ENCODE measurements at places on chromosomes 2 and 18.

DNA sequence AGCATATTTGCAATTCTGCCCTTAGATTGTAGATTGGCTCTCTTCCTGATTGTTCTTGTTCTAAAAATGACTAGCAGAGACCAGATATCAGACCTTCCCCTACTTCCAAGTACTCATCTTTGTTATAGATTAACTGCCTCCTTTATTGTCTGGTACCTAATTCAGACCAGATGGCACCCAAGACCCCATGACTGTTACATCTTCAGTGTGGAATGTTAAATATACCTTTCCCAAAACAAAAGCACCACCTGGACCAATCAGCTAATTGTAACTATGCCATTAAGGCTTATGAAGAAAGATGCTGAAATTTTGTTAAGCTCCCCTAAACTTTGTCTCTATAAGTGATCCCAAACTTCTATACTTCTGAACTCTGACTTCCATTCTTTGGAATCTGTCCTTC, 12.0 kb upstream of the TFPI start:
- DNase-seq = no peak

- no peak for DNase-seq
Observed at GRCh38 chr18:25080211-25080610, 271.8 kb downstream of the ZNF521 start.

GRCh38 chr2:222430681-222431080, 6.3 kb downstream of the SGPP2 start:
- no peak for DNase-seq

- DNase-seq = no peak
Observed at GRCh38 chr2:220445429-220446105, 818.1 kb downstream of the SLC4A3 start.

DNA sequence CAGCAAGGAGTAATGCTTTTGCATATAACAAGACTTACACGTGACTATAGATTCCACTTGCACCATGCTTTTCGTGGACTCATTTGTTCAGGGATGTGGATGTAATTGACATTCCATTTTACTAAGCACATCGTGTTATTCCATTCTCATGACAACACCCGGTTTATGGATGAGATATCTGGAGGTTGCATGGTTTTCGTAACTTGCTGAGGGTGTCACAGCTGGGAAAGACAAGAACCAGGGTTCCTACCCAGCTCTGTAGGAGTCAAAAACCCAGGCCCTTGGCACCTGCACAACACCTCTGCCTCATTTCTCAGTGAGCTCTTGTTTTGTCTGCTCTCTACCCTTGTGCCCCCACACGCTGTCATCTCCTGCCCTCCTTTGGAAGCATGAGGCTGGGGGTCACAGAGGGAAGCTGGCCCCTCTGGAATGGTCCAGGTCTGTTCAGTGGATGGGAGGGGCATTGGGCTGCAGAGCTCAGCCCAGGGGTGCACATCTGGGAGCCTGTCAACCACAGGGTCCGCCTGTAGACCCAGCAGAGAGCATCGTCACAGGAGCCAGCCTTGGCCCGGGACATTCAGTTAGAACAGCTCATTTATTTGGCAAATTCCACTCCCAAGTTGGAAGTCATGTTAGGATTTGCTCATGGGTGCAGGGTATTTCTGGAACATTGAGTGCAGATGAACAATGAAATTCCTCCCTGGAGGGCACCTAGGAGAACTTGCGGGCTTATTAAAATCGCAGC, 120.1 kb upstream of the TWIST2 start:
- DNase-seq = no peak

DNA sequence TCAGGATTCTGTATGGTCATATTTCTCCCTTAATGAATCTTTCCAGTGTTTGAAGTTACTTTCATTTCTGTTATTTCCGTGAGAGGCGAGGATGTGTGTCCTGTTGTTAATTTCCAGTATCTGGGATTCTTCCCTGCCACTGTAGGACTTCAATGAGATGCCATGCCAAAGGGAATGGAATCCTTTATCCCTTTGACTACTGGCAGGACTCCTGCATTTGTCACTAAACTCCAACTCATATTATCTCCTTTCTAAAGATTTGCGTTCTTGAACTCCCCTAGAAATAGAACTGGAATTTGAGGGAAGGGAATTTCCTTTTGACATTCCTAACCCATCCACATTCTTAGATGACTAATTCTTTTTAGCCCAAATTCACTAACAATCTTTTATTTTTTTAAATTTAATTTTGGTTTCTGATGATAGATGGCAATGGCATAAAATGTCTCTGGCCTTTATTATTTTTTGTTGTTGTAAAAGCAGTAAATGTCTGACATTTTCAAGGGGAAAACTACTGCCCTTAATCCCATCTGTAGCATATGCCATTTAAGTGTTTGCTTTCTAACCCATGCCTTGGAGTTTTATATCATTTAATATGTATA, 87.8 kb upstream of the EML6 start:
- DNase-seq = no peak

DNA sequence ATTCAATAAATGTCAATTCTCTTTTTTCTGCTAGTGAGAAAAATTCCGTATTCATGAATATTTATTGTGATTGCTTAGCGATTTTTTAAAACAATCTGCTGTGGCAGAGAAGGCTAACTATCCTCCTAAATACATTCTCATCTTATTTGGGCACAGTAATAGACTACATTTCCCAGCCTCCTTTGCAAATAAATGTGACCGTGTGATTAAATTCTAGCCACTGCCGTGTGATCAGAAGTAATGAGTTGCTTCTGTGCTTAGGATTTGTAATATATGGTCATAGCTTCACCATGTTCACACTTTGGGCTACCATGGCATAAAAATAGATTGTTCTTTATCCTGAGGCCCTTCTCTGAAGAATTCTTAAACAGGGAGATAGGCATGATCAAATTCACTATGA, 179.6 kb downstream of the FAM124B start:
- DNase-seq = no peak

DNA sequence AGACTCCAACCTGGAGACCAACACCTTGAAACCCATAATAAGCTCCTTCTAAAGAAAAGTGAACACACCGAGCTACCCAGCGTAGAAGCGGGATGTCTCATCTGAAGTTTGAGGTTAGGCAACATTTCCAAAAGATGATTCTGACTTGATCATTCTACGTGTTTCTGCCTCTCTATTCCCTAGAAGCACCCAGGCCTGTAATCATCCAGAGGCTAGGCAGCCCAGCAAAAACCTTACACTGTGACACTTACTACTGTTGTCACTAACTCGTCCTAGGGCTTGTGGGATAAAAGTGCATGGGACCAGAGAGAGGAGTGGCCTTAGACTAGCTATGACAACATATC, 1.4 kb downstream of the ZBTB14 start:
- DNase-seq = no peak

- DNase-seq = no peak
Observed at GRCh38 chr2:152389483-152389882, 54.5 kb downstream of the FMNL2 start.

DNA sequence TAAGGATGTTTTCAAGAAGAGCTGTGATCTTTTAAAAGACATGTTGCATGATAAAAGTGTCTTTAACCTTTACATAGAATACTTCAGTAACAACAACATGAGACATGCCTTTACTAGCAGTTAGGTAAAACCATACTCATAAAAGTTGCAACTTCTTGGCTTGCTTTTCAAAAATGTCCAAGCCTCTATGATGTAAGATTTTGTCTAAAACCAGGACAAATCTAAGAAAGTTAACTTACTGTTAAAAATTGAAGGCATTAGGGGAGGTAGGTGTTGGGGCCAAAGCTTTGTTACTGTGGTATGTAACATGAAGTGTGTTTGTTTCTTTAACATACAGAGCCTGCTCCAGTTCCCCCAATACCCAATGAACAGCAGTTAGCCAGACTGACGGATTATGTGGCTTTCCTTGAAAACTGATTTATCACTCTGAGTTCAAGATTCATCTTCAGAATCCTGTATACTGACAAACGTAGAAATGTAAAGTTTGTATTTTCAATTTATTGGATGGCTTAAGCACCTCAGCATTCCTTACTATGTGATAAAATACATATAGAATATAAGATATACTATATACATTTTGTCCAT, 11.7 kb downstream of the COPS8 start:
- DNase-seq = no peak

DNA sequence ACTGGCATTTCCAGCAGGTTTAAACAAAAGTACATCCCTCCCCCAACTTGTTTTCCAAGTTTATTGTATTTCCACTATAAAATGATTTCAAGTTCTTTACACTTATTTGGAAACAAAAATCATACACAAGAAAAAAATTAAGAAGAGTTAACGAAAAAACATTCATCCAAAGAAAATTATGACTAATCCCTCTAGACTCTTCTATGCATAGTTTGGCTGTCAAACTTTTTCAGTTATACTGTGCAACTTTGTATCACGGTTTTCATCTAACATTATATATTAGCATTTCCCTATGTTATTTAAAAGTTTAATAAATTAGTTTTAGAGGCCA, 627 bp downstream of the WDCP start:
- no peak for DNase-seq

GRCh38 chr18:2854875-2855274, 8.1 kb downstream of the EMILIN2 start:
- no peak for DNase-seq

DNA sequence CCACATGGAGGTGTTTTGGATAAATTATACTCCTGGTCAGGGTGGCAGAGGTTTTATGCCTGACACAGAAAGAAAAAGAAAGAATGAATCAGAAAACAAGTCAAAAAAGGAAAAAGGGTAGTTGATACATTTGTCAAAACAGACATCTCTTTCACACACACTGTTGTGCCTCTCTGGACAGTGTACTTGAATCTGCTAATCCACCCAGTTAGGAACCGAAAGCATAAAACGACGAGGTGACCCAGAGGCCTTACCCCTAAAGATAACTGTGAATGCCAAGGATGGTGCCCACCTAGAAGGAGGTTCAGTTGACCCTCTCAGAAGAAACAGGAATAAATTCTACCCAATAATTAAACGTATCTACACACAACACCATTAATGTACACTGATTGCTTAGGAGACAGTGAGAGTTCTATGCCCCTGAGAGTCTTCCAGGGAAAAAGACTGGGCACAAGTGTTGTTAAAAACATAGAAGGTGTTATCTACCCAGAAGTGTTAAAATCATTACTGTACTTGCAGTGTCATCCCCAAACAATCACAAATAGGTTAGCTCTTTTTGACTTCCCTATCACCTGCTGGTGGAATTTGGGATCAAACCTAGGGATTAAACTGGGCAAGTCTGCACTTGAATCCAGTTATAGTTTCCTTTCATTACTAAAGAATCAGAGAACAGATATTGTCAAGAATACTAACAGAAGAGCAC, 123.2 kb upstream of the DNAJC10 start:
- DNase-seq = no peak

GRCh38 chr18:40821596-40822243, 1133.3 kb upstream of the PIK3C3 start:
- DNase-seq = no peak

- DNase-seq = no peak
Observed at GRCh38 chr2:106863387-106863786, 22.6 kb downstream of the ST6GAL2 start.

GRCh38 chr2:99729104-99730025, 239.5 kb upstream of the REV1 start:
- no peak for DNase-seq

DNA sequence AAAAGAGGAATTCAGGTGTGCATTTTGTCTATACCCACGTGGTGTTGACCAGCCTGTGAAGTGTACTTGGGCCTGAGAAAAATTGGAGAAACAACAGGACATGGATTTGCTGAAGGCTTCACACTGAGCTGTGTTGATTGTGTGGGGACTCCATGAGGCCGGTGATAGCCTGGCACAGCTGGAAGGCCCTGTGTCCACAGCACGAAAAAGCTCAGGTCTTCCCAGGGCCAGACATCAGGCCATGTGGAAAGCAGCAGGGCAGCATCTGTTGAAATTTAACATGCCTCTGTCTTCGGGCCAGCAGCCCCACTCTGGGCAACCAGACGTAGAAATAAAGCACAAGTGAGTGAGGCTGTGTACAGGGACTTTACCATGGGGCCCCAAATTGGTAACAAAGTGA, 84.1 kb downstream of the HS6ST1 start:
- DNase-seq = no peak

- DNase-seq = no peak
Observed at GRCh38 chr2:2881499-2881898, 496.1 kb downstream of the EIPR1 start.

GRCh38 chr2:59875836-59876235, 677.6 kb downstream of the BCL11A start:
- no peak for DNase-seq

- DNase-seq = no peak
Observed at GRCh38 chr2:122329278-122329677, 573.8 kb downstream of the TSN start.

DNA sequence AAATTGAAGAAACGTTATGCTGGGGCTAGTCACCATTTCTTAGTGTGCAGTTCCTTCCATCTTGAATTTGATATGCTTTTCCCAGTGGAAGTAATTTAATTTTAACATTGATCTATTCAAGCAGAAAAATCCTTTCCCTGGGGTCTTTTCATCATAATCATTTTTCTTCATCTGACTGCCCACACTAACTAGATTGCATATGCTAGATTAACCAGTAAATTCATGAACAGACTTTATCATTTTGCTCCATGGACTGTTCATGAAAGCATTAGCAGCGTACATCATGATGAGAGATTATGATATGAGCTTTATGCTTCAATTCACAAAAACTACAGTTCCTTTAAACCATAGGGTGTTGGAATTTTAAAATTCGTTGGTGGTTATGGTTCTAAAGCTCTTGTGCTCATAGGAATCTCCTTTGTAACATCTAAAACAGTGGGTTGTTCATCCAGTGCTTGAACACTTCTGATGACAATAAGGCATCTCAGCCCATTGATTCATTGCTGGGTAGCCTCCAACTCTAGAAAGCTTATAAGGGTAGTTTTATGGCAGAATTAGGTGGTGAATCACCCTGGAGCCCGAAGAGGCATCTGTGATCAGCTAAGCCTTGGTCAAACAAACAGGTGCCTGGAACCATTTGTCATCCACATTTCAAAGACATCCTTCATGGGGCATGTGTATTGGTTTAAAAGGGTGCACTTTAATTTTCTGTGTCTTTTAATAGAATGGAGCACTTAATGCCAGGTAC, 77.2 kb upstream of the NDUFV2 start:
- no peak for DNase-seq

DNA sequence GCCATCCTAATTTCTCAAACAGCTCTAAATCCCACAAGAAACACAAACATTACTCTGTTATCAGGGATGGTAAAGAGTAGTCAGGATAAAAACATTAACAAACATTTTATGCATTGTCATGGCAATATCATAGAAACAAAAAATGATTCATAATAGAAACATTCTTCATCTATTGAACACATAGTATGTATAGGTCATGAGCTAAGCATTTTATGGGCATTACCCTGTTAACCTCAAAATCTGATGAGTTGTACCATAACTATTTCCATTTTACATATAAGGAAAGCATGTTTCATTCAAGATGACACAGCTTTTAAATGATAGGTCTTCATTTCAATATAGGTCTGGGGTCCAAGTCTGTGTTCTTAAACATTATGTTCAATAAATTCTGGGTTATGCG, 344.9 kb downstream of the RND3 start:
- DNase-seq = no peak

DNA sequence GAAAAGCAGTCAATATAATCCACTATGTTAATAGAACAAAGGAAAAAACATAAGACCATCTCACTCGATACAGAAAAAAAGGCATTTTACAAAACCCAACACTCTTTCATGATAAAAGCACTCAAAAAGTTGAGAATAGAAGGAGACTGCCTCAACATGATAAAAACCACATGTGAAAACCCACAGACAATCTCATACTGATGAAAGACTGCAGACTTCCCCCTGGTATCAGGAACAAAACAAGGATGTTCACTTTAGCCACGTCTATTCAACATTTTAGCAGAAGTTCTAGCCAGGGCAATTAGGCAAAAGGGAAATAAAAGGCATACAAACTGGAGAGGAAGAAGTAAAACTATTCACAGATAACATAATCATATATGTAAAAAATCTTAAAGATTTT, 285.9 kb downstream of the EIPR1 start:
- DNase-seq = no peak
